Femur (tissue), 1 donor: ENCODE measurements at places on chromosomes 2 and 18.
A peak's percentile ranks its signal among the peaks of the same experiment; 100 is the strongest.

- DNase-seq, result no peak
These were observed 17.3 kb upstream of the ARHGAP25 start for GRCh38 chr2:68717305-68717661.

DNA sequence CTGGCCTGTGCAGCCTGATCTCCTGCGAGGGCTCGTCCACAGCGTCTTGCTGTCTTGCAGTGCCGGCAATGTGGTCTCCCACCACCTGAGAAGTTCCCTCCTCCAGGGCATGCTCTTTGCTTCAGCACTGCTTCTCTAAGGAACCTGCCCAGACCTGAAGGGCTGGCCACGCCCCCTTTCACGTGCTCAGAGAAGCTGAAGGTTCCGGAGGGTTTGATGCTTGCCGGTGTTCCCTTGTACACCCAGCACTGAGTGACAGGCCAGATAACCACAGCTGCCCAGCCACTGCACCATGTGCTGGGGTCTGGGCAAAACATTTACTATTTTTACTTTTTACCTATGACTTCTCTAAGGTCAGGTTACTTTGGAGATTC, 1.7 kb upstream of the POLR2D start:
- DNase-seq, result peak; percentile 32

DNA sequence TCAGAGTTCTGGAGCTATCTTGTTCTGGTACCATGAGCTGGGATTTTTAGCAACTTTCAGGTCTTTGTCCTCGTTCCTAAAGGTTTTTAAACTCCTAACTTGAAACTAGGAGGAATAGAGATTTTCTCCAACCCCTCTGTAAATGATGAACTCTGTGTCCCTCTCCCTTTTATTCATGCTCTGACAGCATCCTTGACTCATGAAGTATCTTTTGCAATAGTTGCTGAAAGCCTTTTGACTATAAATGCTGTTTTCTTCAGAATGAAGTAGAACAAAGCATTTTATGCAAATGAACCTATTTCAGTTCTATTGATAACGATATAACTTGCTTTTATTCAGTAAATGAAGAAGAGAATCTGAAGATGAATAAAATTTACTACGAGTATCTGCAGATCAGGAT, 17.0 kb upstream of the MAPRE2 start:
- DNase-seq, result no peak

DNA sequence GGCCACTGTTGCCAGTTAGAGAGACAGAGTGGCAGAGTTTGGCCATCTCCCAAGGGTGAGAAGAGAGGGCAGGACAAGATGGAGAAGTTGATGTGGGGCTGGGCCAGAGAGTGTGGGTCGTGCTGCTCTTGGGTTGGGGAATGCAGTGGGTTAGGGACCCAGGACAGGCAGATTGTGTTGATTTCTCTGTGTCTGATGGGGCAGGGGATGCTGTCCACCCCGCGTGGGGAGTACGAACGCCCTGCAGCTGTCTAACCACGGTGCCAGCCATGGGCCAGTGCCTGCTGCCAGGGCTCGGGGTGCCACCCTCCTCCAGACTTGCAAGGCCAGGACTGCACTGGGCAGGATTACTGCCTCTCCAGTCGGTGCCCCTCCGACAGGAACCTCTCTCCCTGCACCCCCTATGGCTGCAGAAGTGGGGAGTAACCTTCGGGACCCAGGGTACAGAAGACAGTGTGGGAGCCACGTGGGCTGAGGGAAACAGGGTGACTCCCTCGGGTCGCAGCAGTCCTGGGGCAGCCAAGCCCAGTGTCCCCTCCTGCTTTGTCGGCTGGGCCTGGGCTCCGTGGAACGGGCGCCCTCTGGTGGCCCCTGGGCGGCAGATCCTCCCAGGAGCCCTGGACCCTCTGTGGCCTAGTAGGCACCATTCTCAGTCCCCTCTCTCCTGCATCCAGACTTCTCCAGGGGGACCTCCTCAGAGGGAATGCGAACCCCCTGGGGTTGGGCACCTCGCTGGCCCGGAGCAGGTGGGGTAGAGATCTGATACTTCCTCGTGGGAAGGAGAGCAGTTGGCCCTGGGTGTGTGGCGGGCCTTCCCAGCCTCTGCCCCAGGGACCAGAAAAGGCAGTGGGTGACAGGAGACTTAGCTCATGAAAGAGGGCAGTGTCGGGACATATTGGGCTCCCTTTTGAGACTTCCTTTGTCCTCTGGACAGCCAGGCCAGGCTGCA, 2.7 kb downstream of the GPC1 start:
- DNase-seq, result peak; percentile 81

- no peak for DNase-seq
These were observed 29.2 kb upstream of the AGPS start for GRCh38 chr2:177363332-177363731.

DNA sequence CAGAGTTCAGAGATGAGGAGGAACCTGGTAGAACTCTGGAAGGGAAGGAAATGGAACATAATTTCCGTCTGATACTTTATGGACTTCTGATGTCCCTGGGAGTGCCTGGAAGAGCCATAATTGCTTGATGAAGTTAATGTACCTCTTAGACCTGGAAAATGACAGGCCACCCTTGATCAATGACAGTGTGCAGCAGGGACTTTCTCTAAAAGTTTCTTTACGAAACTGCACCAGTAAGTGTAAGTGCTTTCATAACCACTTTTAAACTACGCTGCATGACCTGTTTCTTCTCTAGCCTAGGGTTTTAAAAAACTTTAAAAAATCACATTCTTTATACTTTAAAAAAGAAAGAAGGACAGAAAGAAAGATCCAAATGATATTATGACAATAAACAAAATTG, 164.5 kb downstream of the LPIN1 start:
- no peak for DNase-seq

- no peak for DNase-seq
These were observed 490.4 kb upstream of the FANCL start for GRCh38 chr2:58731488-58731869.
